ENCODE measurements at places on chromosomes 3 and 15.

DNA sequence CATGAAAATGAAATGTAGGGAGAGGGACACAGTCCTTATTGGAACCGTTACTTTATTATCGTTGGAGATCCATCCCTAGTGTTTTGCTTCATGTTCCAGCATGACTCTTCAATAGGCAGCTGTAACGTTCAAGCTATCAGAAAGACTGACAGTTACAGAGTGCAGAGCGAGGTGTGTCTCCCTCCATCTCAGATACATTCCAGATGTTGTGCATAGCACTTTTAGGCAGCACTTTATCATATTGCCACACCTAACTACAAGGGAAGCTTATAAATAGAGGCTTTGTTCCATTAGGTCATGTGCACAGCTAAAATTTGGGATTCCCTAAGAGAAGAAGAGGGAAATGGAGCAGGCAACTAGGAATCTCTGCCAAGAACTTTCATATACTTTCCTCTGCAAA lies 1009.6 kb downstream of the ROBO2 start:
- DNase-seq: no peak

GRCh38 chr15:87846746-87847145 lies 409.8 kb downstream of the NTRK3 start:
- no peak for DNase-seq

DNA sequence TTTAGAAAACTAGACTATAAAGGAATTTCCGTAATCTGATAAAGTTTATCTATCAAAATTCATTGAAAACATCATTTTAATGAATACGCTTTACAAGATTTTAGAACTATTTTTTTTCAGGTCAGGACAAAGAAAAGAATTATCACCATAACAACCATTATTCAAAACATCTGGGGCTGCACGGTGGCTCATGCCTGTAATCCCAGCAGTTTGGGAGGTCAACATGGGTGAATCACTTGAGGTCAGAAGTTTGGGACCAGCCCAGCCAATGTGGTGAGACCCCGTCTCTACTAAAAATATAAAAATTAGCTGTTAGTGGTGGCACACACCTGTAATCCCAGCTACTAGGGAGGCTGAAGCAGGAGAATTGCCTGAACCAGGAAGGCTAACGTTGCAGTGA lies 260.4 kb downstream of the WNT5A start:
- DNase-seq: no peak

GRCh38 chr15:41921167-41921566 lies 27.3 kb upstream of the SPTBN5 start:
- DNase-seq: no peak

DNA sequence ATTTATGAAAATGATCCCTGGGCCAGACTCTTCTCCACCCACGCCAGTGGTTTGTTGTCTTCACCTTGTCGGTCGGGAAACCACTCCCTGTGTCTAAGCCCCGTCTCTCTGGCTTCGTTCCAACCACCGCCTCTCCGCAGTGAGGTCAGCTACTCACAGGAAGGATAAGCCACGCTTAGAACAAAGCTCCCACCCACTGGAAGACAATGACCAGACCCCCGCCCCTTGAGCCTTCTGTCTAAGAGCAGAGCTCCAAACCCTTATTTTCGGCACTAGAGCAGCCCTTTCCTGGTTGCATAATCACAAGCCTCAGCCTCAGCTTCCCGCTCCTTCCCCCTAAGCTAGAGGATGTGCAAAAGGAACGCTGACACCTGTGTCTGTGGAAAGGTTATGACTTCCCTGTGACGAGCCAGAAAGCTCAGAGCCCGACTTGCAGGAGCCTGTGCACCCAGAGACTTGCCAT lies 114.9 kb upstream of the MEF2A start:
- peak; percentile 25 for DNase-seq

GRCh38 chr3:136586580-136586979 lies 165.6 kb downstream of the STAG1 start:
- no peak for DNase-seq

- no peak for DNase-seq
Observed at GRCh38 chr15:58506064-58506490, 74.3 kb downstream of the LIPC start.

- DNase-seq: no peak
Observed at GRCh38 chr3:41041899-41042298, 157.4 kb upstream of the CTNNB1 start.

Measured in stimulated activated CD8-positive, alpha-beta memory T cell treated with anti-CD3 and anti-CD28 coated beads, Interleukin-15, amount 100 ng/mL, for 1 hour (primary cell).